ENCODE measurements at places on chromosomes 16 and 17.

- DNase-seq, result no peak
Observed at GRCh38 chr17:29032013-29032856, 10.7 kb upstream of the PIPOX start.

GRCh38 chr17:17043461-17044271, 1.4 kb downstream of the MPRIP start:
- no peak for DNase-seq

GRCh38 chr17:4994081-4994595, 3.2 kb downstream of the INCA1 start:
- DNase-seq, result no peak

DNA sequence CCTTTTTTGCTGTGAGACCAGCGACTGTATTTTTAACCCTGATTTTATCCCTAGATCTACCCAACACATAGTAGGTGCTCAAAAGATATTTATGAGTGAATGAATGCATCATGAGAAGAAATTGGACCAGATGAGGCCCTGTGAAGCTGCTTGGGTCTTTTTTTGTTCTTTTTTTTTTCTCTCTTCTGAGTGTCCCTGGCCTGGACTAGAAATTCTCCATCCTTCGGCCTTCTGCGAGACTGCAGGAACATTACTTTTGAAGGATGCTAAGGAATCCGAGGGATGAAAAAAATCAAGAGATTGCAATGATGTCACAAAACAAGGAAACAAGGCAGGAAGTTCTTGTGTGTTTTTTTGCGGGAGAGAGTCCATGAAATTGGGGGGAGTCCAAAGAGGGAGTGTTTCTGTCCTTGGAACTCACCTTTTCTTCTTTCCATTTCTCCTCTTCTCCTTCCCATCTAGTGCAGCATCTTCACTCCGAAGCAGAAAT, 560 bp upstream of the RUSF1 start:
- DNase-seq, result no peak

DNA sequence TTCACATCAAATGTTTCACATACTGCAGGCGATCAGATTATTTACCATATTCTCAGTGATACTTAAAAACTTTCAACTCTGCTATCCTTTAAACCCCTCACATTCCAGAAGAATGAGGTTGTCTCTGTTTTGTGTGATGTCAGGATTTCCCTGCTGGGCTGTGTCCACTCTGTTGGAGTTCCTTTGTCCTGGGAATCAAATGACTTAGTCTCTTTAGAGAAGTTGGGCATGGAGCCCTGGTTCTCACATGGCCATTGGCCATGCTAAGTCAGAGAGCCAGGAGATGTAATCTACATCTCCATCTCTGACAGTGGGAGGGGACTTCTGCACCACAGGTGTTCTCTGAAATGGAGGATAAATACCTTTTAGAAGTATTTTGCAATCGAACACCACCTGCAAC, 205.1 kb upstream of the MAF start:
- no peak for DNase-seq

DNA sequence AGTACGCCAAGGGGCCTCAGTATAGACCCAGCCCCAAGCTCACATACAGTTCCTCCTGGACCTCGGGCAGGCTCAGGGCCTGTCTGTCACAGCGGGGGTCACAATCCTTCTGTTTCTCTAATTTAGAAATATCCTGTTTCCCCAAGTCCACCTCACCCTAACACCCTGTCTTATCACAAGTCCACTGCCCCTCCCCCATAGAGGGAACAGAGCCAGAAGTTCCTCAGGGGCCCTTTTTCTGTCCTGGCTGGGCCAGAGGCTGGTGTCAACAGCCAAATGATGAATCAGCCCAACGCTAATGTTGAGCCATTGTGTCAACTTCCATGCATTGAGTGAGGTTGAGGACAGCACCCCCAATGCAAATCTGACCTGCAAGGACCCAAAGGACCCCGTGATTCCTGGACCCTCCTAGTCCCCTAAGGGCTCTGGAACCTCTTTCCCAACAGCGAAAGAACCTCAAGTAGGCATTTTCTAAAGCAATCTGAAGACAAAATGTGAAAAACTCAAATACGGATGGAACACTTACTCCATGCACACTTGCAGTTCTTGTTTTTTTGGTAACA, 58.6 kb downstream of the PECAM1 start:
- no peak for DNase-seq

DNA sequence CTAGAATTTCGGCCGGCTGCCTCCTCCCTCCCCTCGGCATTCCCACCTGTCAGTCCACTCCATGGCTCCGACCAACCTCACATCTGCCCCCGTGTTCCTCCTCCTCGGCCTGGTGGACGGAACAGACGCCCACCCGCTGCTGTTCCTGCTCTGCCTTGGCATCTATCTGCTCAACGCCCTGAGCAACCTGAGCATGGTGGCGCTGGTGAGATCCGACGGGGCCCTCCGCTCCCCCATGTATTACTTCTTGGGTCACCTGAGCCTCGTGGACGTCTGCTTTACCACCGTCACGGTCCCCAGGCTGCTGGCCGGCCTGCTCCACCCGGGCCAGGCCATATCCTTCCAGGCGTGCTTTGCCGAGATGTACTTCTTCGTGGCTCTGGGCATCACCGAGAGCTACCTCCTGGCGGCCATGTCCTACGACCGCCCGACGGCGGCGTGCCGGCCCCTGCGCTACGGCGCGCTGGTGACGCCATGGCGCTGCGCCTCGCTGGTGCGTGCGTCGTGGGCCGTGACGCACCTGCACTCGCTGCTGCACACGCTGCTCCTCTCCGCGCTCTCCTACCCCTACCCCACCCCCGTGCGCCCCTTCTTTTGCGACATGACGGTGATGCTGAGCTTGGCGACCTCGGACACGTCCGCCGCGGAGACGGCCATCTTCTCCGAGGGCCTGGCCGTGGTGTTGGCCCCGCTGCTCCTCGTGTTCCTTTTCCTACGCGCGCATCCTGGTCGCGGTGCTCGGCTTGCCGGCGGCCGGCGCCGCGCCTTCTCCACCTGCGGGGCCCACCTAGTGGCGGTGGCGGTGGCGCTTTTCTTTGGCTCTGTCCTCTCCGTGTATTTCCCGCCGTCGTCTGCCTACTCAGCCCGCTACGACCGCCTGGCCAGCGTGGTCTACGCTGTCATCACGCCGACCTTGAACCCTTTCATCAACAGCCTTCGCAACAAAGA, at the start of gene OR3A2:
Gene OR3A2 (minus strand): TSS at position 440 of the 948 bp plus-strand sequence.
- DNase-seq, result no peak

DNA sequence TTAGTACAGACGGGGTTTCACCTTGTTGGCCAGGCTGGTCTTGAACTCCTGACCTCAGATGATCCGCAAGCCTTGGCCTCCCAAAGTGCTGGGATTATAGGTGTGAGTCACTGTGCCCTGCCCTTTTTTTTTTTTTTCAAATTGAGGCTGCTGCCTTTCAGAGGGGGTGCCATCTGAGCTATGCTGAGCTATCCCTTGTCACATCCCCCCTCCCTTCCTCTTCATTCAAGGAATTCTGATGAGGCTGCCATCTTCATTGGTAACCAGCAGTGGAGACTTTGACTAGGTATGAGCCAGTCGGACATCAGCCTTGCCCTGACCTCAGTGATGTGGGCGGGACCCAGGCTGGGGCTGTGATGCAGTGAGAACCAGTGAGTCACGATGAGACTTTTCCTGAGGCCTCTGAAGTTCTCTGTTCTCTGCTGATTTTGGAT, 24.4 kb upstream of the GPT2 start:
- DNase-seq, result peak; percentile 52

DNA sequence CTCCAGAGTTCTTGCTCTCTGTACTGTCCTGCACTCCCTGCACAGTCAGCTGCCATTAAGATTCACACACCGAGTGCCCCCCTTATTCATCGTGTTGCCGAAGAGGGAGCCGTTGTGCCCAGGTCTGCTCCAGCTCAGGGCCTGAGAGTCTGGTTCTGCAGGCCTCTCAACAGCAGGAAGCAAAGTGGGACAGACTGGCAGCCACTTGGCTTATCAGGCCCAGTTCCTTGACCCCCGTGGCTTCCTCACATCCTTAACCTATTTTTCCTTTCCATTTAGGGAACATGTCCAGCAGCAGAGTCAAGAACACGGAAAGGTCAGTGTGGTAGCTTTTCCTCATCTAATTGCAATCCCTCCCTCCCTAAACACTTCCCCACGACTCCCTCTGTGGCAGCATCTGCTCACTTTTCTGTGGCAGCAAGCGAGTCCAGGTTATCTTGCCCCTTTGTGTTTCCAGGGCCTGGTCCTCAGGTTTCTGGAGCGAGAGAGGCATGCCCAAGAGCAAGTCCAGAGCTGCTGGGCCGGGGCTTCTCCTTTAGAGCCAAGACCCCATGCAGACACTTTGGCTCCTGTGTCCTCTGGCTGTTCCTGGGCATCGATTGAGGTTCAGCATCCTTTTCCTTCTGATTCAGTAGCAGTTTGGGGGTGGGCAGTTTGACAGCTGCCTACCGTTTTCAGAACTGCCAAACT, 22.1 kb upstream of the ADAM11 start:
- no peak for DNase-seq

DNA sequence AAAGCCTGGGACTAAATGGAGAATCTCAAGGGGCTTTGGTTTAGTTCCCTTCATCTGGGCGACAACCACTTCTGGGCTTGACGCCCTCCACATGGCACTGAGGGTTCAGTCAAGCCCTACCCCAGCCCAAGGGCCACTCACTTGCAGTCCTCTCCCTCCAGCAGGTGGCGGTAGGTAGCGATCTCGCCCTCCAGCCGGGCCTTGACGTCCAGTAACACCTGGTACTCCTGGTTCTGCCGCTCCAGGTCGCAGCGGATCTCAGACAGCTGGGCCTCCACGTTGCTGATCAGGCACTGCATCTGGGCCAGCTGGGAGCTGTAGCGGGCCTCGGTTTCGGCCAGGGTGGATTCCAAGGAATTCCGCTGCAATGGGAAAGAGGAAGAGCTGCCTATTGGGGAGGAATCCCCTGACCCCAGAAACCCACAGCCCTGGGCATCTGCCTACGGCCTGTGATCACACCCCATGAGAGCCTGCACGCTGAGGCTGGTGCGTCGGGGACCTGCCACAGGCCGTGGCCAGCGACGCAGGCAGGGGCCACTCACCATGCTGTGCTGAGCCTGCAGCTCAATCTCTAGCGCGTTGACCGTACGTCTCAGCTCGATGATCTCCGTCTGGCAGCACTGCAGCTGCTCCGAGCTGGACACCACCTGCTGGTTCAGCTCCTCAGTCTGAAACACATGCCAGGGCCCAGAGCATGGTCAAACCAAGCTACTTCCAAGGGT, 2.7 kb downstream of the KRT36 start:
- no peak for DNase-seq

GRCh38 chr17:41773190-41773588, 13.3 kb downstream of the JUP start:
- DNase-seq, result peak; percentile 74

- peak; percentile 30 for DNase-seq
Observed at GRCh38 chr17:60139438-60140285, 10.1 kb upstream of the CA4 start.

DNA sequence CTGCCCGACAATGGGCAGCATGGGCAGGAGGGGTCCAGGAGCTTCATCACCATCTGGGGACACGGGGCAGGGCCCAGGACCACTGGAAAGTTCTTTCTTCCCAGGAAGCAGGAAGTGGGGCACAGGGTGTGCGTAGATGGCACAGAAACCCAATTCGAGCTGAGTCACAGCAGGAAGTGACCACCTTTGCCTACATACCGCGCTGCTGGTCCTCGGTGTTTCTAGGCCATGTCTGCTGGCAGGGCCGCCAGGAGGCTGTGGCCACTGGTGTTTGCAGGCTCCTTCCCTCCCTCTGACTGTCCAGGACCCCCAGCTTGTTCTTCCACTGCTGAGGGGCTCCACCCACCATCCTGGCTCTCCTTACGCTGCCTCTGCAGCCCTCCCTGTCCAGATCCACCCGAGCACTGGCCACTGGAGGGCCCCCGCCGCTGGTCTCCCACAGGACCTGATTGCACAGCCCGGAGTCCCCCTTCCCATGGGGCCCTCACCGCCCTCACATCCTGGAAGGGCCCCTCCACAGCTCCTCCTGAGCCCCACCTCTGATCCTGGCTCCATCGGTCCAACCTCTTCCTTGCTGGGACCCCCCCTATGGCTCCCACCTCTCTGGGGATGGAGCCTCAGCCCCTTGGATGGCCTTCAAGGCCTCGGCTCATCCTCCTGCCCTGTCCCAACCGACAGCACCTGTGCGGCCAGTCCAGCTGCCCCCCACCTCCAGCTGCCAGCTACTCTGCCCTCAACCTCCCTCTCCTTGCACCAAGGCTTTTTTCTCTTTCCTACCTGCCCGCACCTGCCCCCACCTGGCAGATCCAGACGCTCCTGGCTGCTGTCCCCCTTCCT, 14.5 kb upstream of the RASD1 start:
- no peak for DNase-seq

DNA sequence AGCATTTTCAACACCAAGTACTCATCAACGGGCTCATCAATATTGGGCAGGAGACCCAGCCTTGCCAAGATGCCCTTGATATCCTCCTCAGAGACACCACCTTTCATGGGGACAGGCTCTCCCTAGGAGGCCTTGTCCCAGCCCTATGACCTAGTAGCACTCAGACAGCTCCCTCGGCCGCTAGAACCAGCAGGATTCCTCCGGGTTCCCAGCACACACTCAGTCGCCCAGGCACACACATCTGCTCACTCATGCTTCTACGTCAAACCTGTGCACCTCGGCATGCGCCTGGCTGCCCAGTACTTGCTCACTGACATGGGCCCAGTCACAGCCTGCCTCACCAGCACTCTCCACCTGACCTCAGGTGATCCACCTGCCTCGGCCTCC, 17.0 kb downstream of the SRCIN1 start:
- DNase-seq, result no peak

GRCh38 chr17:66713533-66714042, 121.3 kb upstream of the CACNG5 start:
- no peak for DNase-seq

- no peak for DNase-seq
Observed at GRCh38 chr17:39208893-39209292, 8.8 kb downstream of the RPL19 start.

- DNase-seq, result no peak
Observed at GRCh38 chr16:50692999-50693781, at the start of gene NOD2. NOD2 (plus strand) TSS chr16:50693606; CDS start chr16:50699496, 5,890 bp downstream.

DNA sequence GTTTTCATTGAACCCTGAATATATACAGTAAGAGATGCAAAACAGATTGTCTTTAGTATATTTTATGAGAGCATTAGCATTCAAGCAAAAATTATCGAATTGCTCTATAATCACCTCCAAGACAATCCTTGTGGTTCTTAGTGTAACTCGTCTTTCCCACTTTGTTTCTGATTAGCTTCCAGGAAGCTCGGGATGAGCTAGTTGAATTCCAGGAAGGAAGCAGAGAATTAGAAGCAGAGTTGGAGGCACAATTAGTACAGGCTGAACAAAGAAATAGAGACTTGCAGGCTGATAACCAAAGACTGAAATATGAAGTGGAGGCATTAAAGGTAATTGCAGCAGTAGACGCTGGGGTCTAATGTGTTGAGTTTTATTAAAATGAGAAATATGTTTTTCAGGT, 9.9 kb downstream of the NDEL1 start:
- no peak for DNase-seq

- peak; percentile 2 for DNase-seq
Observed at GRCh38 chr16:47258874-47259461, 115.2 kb upstream of the NETO2 start.

DNA sequence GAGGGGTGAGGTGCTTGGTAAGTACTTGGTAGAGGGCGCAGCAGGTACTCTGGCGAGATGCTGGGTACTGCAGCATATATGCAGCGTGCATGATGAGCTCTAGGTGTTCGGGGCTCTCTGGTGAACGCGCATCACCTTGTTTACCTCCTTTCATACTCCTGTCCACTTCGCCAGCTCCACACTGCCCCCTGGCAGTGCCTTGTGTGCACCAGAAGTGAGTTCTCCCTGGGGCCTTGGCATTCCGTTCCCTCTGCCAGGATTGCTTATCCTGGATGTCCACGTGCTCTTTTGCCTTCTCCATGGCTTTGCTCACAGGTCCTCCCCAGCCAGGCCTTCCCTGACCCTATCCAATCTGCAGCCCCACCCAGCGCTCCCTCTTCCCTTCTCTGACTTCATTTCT, 154.2 kb downstream of the MRM1 start:
- DNase-seq, result no peak
